WERI-Rb-1 (cell line): ENCODE measurements at places on chromosomes 2 and 18.

- no peak for DNase-seq
Observed at GRCh38 chr2:88400037-88400767, 52.3 kb downstream of the FOXI3 start.

DNA sequence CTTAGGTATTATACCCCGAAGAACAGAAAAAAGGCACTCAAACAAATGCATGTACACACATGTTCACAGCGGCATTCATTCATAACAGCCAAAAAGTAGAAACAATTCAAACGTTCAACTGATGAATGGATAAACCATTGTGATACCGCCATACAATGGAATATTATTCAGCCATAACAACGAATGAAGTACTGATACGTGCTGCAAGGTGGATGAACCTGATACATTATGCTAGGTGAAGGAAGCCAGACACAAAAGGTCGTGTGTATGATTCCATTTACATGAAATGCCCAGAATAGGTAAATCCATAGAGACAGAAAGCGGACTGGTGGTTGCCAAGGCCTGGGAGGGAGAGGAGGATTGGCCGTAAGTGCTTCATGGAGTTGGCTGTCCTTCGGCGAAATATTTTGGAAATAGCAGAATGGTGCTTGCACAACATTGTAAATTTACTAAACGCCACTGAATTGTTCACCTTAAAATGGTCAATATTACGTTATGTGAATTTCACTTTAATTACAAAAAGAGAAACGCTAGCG lies 750 bp upstream of the RMP24 start:
- DNase-seq: no peak

DNA sequence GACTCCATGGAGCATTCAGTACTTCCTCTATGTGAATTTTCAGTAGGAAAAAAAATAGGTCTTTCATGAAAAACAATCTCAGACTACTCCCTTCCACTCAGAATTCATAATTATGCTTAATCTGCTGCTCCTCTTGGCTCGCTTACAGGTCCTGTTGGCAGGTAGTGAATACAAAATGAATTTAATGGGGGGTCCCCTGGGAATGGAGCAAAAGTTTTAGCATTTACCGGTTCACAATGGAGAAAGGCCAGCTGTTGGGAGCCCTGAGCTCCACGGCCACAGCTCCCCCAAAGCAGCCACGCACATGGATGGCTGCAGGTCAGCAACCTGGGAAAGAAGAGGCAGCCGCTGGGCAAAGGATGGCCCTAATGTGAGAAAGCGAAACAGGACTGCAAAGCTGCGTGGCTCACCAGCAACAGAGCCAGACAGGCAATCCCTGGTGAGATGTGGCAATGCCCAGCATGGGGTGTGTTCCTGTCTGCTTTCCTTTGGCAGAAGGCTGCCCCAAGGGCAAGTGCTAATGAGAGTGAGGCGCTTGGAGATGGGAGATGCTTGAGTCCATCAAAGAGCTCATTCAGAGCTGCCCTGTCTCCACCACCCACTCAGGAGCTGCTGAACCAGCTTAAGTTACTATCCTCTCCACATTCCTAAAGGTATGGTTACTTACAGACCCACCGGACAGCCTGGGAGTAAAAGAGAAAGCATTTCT lies 447.4 kb downstream of the EPHA4 start:
- DNase-seq: no peak

GRCh38 chr18:48600456-48601090 lies 61.7 kb downstream of the CTIF start:
- DNase-seq: no peak

DNA sequence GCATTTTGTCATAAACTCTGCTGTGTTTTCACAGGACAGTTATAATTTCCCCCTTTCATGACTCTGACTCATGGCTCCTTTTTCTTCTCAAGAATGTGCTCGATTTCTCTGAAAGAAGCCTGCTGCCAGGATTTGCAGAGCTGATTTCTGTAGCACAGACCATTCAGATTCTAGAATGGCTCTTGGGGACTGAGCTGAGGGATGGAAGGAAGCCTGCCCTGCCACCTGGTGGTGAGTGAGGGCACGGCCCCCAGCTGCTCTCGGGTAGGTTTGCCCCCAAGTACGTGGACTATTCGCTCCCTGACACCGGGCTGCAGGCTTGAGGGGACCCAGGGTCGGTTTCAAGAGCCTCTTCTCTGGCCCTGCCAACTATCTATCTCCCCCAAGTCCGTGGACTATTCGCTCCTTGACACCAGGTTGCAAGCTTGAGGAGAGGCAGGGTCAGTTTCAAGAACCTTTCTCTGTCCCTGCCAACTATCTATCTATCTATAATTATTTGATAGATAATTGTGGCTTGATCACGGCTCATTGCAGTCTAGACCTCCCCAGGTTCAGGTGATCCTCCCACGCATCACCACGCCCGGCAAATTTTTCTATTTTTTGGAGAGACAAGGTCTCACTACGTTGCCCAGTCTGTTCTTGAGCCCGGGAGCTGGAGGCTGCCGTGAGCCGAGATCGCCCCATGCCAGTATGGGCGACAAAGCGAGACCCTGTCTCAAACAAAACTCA lies 1.4 kb upstream of the SMYD5 start:
- DNase-seq: peak; percentile 85

GRCh38 chr2:149225446-149225845 lies 104.9 kb upstream of the LYPD6 start:
- no peak for DNase-seq

- no peak for DNase-seq
Observed at GRCh38 chr2:230898016-230898712, 26.9 kb downstream of the GPR55 start.

DNA sequence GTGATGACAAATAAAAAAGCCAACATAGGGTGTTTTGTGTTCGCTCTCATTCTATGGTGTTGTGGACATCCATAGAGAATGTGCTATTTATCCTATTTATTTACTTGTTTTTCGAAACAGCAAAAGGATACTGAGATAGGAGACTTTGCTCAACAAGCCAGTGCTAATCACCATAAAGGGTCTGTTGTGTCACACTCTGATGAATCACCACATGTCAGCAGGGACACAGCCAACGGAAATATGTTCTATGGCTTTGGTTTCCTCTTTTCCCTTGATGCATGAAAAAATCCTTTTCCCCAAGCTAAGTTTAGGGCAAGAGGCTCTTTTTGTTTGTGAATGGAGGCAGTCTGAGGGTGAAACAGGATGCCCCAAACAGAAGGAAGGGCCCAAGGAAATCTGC lies 154.3 kb downstream of the RNF152 start:
- no peak for DNase-seq

- peak; percentile 67 for DNase-seq
Observed at GRCh38 chr2:64649626-64650025, 4.1 kb downstream of the SERTAD2 start.

DNA sequence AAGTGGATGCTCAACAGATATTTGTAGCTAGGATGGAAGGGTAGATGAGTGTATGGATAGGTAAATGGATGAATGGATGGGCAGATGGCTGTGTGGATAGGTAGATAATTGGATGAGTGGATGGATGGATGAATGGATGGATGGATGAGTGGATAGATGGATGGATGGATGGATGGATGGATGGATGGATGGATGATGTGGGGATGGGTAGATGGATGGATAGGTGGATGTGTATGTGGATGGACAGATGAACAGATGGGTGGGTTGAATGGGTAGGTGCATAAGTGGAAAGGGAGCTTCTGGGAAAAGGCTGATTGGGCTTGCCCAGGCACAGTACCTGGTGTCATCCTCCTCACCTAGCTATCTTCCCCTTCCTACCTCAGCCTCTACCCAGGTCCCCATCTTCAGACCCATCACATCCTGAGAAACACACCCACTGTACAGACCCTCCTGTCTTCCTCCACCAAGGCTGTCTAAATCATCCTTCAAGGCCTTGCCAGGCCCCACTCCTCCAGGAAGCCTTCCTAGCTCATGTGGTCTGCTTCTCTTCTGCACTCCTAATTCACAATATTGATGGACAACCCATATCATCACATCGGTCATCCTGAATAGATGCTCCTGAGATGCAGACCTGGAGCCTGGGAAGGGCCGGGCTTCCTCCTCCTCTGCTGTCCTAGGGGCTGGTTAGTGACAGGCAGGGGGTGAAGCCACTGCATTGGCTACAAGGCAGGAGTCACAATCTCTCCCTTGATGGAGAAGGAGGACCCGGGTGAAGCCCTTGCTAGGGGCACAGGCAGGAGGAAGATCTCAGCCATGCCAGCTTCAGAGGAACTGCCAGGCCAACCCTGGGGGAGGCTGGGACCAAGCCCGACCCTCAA lies 49.4 kb downstream of the SMAD7 start:
- DNase-seq: no peak
